Activated T-helper 9 cell treated with anti-CD3 and anti-CD28 coated beads, Interleukin-2, amount 50 U/mL, for 16 hours (primary cell): ENCODE measurements at places on chromosomes 2 and 18.

DNA sequence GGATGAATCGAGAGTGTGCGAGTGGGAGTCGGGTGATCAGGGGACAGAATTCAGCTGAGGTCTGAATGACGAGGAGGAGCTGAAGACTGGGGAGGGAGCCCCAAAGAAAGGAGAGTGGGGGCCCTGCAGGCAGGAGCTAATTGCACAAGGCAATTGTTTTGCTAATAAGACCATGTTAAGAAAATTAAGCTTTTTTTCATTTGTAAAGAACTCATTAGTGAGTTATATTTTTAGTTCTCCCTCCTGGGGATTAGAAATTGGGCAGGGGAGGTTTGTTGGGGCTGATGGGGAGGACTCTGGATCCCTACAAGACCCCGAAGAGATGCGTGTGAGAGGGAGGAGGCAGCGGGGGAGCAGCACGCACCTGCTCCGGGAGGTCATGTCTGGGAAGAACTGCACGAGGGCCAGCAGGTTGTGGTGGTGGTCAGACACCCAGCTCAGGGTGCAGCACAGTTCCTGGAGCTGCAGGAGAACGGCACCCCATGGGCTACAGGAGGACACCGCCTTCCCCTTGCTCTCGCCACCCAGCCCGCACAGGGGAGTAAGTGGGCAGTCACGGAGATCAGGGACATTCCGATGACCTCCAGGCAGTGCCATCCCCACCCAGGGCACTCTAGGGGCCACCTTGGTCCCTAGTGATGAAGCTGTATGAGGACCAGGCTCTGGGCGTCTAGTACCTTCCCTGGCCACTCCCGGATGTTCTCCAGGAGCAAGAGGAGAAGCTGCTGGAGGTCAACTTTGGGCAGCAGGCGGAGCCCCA lies 51.1 kb upstream of the SEMA4C start:
- no peak for DNase-seq

DNA sequence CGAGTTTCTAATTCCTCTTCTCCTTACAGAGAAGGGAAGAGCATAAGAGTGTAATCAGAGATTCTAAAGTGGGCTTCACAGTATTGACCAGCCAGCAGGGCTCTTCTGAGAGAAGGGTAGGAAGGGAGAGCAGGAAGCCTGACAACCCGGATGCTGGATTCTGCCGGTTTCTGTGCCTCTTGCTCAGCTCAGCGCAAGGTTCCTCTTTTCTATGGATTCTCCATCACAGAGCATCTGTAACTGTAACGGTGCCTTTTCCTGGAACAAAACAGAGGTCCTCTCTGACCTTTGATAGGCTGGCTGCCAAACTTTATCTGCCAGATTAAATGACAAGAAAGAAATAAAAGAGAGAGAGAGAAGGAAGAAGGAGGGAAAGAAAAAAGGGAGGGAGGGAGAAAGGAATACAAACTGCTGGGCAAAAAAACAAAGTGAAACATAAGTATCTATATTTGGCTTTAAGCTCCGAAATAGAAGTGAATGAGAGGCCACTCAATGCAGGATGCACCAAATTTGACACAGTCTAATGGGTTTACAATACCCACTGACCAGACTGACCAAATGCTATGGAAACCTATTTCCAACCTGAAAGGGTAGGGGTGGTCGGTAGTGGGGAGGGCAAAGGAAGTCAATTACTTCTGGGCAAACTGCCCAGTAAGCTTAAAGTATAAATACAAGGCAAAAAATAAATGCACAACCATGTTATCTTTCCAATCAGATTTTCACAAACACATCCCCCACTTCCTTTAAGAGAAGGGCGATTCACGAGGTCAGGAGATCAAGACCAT lies 59.2 kb downstream of the PIEZO2 start:
- no peak for DNase-seq

GRCh38 chr18:1952486-1952885 lies 618.8 kb downstream of the METTL4 start:
- DNase-seq, result no peak

DNA sequence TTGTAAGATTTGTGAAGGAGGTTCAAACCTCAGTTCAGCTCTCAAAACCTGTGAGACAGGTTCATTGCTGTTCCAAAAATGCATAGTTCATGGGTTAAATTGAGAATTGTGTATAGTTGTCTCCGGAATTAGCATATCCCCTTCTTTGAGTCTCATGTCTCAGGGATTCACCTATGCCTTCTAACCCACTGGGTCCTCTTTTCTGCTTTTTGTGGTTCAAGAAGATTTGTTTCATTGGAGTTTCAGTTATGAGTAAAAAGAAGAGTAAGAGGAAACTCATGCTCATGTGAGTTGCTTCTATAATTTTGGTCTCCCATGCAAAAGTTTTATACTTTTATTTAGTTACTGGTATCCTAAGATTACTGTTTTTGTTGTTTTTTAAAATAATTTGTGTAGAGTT lies 1219.8 kb upstream of the ZEB2 start:
- no peak for DNase-seq

- no peak for DNase-seq
Observed at GRCh38 chr2:221559991-221560390, 12.1 kb downstream of the EPHA4 start.

DNA sequence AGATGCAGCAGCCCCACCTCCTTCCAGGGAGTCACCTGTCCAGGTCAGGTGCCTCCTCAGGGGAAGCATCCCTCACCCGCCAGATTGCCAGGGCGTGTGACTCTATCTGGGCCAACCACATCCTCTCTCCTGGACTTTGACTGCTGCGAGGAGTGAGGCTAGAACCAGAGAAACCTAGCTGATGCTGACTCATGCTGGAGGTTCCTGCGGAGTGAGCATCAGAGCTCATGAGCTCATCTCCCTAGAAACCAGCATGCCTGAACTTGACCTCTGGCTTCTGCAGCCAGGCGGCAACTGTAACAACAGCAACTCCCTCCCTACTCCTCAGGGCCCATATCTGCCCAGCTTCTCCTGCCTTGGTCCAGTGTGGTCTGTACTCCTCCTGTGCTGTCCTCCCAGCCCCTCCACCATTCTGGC lies 28.3 kb upstream of the NT5DC4 start:
- DNase-seq, result peak; percentile 16

DNA sequence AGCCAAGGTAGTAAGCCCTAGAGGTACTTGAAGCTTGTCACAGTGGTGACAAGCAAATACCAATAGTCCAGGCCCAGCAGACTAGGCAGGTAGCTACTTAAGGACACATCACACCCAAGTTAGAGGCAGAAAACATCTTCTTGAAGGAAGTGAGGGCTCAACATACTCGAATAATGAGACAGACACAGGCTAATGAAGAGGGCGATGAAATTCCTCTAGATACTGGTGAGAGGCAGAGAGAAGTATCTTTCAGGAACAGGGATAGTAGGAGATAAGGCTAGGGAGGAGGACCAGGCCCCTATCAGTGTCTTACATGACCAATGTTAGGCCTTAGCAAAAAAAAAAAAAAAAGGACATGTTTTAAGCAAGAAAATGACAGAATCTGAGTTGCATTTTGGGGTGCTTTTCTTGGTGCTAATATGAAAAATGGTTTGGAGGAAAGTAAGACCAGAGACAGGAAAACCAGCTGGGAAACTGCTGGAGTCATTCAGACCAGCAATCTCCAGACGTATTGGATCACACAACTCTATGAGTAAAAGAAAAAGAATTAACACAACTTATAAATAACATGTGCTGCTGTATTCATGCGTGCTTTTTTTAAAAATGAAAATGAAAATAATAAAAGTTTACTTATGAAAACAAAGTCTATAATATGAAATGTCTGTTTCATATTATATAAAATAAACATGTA lies 37.7 kb downstream of the COBLL1 start:
- DNase-seq, result no peak

GRCh38 chr2:143545949-143546255 lies 416.7 kb downstream of the ARHGAP15 start:
- no peak for DNase-seq

GRCh38 chr18:29164993-29165599 lies 988.2 kb upstream of the CDH2 start:
- no peak for DNase-seq

DNA sequence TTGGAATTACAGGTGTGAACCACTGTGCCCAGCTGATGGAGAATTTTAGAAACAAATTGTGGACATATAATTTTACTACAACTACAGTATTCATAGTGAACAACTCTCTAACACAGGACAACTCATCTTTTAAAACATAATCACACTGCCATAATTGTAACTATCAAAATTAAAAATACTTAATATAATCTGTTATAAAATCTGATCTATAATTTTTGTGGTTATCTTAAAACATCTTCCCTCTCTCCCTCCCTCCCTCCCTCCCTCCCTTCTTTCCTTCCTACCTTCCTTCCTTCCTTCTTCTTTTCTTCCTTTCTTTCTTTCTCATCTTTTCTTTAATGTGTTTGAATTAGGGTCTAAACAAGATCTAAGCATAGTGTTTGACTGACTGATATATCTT lies 577.7 kb downstream of the CNTNAP5 start:
- no peak for DNase-seq

- no peak for DNase-seq
Observed at GRCh38 chr2:85648619-85649018, 19.4 kb downstream of the SFTPB start.

DNA sequence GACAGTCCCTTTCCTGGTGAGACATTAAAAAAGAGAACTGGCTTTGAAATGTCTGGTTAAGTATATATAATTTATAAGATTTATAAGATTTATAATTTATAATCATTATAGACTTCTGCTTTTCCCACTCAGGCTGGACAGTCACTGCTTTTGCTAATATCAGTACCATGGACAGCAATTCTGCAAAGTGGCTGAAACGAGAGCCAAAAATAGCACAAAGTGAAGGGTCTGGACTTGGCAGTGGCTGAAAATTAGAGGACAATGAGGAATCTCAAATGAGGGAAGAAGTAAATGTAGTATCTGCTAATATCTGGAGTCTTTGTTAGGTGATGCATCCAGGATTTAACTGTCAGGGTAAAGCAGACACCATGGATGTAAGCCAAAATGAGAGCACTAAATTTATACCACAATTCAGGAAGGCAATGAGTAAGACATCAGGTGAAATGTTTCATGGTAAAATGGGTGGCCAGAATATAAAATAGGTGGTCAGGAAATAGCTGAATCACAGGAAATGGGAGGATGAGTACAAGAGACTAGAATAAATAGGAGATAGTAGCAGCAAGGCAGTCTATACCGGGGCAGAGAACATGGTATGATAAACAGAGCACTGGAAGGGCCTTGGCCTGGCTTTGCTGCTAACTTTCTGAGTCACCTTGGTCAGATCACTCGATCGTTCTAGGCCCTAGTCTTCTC lies 39.6 kb upstream of the BOD1L2 start:
- no peak for DNase-seq

DNA sequence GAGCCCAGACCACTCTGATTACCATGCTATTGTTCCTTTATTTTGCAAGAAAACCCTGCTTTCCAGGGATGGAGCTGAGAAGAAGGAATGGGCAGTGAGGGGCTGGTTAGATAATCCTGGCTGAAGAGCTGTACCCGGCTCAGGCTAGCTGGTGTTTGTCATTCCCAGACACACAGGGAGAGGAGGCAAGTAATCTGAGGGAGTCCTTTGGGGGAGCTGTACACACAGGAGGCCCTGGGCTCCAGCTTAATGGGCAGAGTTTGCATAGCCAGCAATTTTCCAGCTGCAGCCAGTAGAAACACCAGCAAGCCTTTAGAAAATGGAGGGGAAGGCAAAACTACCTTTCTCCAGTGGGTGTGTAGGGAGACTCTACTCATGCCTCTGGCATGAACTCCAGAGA lies 259.3 kb downstream of the SOX11 start:
- DNase-seq, result no peak

DNA sequence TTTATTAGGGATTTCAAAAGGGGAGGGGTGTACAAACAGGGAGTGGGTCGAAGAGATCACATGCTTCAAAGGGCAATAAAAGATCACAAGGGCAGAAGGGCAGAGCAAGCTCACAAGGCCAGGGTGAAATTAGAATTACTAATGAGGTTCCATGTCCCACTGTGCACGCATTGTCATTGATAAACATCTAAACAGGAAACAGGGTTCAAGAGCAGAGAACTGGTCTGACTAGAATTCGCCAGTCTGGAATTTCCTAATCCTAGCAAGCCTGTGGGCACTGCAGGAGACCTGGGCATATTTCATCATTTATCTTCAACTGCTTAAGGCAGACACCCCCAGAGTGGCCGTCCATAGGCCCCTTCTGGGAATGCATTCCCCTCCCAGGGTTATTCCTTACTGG lies 408.2 kb downstream of the ZNF804A start:
- no peak for DNase-seq

DNA sequence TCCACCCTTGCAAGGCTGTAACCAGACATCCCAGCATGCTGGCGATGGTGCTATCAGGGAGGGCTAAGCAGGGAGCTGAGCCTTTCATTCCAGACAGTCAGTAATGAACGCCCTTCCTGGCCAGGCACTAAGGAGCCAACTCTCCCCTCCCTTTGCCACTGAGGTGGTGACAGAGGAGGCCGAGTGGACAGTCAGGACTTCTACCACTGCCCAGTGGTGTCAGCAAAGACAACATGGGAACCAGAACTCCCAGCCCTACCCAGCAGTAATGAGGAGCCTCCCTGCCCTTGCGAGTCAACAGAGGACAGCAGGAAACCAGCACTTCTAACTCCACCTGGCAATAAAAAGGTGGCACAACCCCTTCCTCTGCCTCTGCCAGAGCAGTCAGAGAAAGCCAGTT lies 68.6 kb downstream of the ZAP70 start:
- DNase-seq, result no peak

DNA sequence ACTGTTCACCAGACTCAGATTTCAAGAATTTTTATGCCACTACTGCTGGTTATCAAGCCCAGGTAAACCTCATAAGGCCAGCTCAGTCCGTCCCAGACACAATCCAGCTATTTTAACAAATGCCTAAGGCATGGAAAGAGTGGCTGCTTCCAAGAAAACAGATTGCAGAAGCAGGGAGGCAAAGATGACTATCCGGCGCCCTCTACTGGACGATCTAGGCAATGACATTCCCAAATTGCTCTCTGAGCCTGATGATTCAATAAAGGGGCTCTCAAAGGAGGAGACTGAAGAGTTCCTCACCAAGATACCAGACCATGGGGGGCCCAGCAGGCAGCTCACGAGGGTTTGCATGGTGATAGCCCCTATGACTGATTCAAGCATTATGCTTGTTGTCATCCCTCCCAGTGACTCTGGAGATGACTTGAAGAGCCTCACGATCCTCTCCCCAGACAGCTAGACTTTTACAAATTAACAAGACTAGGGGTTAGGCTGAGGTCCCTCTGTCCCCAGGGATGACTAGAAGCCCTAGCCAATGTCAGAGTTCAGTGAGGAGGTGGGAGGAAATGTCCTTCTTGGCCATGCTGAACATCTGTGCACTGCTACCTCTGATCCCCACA lies 25.0 kb downstream of the SERPINB8 start:
- no peak for DNase-seq

GRCh38 chr2:45771261-45771660 lies 119.8 kb downstream of the PRKCE start:
- no peak for DNase-seq

DNA sequence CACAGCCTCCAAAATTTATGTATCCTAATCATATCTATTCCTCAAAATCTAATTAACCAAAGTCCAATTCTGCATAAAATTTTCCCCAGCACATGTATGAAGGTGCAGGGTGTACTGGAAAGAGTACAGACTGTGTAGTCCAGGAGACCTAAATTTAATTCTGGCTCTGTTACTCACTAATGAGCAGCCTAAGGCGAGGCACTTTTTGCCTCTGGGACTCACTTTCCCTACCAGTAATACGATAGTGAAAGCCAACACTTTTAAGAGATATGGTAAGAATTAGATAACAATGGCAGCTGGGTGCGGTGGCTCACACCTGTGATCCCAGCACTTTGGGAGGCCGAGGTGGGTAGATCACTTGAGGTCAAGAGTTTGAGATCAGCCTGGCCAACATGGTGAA lies 177.7 kb downstream of the PIEZO2 start:
- DNase-seq, result no peak
